ENCODE measurements at places on chromosomes 11 and 22. TPM values are rescaled to one million over a fixed set of nuclear protein-coding genes. Genes with fewer than 3 reads are reported as not detected.
A peak's percentile ranks its signal among the peaks of the same experiment; 100 is the strongest.

P4HA3 gene
- 5.1 TPM for polyA plus RNA-seq

- DNase-seq: no peak
Measured at GRCh38 chr22:50141891-50142363, 28.6 kb upstream of the PANX2 start.

GSTT2B gene
- polyA plus RNA-seq: 30.4 TPM

CABP4 gene
- polyA plus RNA-seq: 0.96 TPM

APOBEC3B gene
- 1.0 TPM for polyA plus RNA-seq

DNA sequence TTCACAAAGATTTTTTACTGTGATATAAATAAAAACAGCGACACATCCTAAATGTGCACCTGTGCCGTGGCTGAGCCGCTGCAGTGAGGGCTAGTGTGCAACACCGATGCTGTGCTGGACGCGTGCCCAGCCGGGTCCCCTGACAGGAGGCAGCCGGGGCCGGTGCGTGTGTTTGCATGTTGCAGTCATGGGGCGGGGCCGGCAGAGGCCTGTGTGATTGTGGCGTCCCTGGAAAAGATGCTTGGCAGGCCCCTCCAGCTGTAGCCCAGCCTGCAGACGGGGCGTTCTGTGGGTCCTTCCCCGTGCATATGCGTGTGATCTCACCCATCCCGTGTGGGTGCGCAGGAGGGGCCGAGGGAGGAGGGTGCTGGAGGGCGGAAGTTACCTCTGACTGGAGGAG, 30.6 kb downstream of the MUC6 start:
- peak; percentile 33 for DNase-seq

FGF4 gene
- polyA plus RNA-seq: not detected

DNA sequence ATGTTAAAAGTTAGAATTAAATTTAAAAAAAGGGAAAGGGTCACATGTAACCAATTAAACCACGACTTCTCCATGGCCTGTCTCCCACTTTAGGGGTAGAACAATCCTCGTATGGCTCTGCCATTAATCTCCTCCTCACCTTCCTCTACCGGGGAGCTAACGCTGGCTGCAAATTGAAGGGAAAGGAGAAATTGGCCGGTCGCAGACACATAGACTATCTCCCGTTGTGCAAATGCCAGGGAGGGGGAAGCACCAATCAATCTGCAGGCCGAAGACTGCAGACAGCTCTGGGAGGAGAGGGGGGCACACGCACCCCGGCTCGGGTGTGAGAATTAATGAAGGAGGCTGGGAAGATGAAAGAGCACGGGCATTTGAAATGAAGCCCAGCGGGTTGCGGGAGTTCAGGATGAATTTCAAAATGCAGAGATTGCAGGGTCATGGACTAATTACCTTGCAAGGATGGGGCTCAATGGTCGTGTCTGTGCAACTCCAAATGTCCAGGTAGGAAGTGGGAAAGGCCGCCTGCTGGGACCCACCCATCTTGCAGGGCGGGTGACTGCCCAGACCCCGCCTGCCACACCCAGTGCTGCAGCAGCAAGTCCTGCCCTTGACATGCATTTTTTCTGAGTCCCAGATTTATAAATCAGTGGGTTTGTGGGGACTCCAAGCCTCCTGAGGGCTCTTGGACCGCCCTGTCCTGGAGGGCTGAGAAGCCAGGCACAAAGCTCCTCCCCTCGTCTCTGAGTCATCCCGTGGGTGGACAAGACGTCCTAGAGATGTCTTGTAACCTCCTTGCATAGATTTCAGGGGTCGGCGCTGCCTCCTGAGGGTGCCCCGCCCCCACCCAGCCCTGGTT, 534.2 kb downstream of the TBC1D22A start:
- no peak for DNase-seq
